Activated CD4-positive, alpha-beta memory T cell treated with anti-CD3 and anti-CD28 coated beads, Interleukin-2, amount 10 ng/mL, durations not matched to agents 7 days and 5 days (primary cell): ENCODE measurements at places on chromosomes 6 and 20.

DNA sequence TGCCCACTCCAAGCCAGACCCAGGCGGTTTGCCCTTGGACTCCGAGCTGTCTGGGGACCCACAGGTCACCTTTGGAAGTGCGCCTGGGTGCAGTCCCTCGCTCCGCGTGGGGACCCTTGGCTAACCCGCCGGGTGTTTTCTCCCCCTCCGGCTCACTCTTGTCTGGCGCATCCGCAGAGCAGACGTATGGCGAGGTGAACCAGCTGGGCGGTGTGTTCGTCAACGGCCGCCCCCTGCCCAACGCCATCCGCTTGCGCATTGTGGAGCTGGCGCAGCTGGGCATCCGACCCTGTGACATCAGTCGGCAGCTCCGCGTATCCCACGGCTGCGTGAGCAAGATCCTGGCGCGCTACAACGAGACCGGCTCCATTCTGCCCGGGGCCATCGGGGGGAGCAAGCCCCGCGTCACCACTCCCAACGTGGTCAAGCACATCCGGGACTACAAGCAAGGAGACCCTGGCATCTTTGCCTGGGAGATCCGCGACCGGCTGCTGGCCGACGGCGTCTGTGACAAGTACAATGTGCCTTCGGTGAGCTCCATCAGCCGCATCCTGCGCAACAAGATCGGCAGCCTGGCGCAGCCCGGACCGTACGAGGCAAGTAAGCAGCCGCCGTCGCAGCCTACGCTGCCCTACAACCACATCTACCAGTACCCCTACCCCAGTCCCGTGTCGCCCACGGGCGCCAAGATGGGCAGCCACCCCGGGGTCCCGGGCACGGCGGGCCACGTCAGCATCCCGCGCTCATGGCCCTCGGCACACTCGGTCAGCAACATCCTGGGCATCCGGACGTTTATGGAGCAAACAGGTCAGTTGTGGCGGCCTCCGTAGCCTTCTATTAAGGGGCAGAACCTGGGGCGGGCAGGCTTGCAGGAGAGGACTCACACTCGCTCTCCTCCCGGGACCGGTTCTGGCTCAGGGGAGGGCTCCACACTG is 1.1 kb downstream of the PAX1 start:
- no peak for DNase-seq

DNA sequence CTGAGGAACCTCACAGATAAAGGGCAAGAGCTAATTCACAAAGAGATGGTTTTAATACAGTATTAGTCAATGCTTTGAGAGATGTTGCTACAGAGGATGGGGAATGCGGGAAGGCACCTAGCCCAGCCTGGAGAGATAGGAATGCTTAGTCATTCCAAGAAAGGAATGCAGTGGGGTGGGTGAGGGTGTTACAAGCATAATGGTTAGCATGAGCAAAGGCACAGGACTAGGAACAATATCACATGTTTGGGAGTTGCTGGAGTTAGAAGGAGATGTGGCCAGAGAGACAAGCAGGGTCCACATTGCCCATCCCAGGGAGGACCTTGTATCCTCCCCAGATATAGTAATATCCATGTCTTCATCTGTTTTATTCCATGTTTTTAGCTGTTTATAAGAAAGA is 107.0 kb upstream of the OGFRL1 start:
- no peak for DNase-seq

DNA sequence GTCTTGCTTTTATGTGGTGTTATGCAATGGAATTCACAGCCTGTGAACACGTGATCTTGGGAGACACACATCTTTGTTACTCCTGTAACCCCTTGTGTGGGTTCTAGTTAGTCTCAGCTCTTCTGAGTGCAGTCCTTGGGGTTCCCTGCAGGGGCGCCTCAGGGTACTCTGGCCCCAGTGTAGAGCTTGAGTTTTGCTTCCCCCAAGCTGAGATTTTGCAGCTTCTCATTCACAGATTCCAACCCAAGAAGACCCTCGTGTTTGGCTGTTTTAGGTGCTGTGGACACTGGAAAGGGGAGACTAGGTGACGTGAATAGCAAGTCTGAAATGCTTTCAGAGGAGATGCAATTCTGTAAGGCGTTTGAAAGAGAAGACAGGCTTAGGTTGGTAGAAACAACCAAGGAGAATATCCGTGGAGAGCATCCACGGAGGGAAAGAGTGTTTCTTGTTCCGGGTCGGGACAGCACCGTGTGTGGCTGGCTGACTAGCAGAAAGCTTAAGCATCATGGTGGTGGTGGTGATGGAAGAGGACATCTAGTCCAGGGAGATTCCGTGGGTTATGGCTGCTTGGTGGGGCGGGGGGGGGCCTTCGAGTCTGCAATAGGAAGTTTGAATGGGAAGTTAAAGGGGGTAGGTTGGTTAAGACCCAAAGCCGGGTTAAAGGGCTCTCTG is 30.1 kb downstream of the DUSP22 start:
- DNase-seq = no peak

DNA sequence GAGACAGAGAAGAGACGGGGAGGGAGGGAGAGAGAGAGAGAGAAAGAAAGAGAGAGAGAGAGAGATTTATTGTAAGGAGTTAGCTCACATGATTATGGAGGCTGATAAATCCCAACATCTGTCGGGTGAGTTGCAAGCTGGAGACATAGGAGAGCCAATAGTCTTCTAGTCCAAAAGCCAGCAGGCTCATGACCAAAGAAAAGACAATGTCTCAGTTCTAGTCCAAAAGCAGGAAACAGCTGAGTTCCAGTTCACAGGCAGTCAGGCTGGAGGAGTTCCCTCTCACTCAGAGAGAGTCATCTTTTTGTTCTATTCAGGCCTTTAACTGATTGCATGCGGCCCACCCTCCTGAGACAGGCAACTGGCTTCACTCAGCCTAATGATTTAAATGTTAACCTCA is 416.6 kb downstream of the PREX1 start:
- no peak for DNase-seq

- no peak for DNase-seq
These were observed 378.1 kb upstream of the AGPAT4 start for GRCh38 chr6:161651949-161652348.

DNA sequence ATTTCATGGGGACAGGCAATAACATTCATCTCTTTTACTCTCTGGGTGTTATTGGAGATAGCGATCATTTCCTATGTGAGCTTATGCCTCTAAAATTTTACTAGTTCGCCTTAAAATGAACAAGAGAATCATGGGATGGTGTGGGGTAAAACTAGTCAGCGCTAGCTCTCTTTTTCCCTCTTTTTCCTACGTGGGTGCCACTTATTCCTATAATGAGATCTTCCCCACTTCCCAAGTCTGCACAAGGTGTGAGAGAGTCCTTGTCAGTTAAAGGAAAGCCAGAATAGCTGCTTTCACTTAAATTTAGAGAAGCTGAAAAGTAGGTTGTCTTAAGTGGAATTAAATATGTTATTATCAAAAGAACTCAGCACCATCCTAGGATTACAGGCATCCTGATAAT is 173.2 kb upstream of the BMP5 start:
- no peak for DNase-seq

- no peak for DNase-seq
These were observed 166.7 kb downstream of the PRKN start for GRCh38 chr6:162560891-162561290.

GRCh38 chr6:92109256-92109655 is 1310.1 kb downstream of the EPHA7 start:
- no peak for DNase-seq

- DNase-seq = no peak
These were observed 19.0 kb downstream of the REM1 start for GRCh38 chr20:31494131-31494530.

- peak; percentile 48 for DNase-seq
These were observed 47.6 kb downstream of the CPXM1 start for GRCh38 chr20:2752567-2753460.

DNA sequence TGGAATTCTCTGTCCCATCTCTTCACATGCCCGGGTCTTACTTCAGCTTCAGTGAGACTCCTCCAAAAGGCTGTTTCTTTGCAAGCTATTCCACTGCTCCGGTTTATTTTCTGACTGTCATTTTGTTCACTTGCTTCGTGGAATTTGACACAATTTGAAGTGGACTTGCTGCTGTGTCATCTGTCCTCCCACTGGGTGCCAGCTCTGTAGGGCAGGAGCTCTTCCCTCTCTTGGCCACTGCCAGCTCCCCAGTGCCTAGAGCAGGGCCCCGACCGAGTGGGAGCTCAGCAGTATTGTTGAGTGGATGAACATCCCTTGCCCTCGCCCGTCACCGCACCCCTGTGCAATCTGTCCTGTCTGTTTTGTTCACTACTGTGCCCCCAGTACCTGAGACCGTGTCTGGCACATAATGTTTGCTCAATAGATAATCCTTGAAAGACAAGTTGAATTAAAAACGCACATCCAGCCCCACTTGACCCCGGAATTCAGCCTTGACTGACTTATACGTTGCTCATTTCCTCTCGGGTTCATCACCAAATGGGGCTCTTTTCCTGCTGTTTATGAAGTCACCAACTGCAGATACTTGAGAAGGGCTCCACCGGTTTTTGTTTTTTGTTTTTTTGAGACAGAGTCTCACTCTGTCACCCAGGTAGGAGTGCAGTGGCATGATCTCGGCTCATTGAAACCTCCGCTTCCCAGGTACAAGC is 170.3 kb upstream of the KCNG1 start:
- DNase-seq = no peak

DNA sequence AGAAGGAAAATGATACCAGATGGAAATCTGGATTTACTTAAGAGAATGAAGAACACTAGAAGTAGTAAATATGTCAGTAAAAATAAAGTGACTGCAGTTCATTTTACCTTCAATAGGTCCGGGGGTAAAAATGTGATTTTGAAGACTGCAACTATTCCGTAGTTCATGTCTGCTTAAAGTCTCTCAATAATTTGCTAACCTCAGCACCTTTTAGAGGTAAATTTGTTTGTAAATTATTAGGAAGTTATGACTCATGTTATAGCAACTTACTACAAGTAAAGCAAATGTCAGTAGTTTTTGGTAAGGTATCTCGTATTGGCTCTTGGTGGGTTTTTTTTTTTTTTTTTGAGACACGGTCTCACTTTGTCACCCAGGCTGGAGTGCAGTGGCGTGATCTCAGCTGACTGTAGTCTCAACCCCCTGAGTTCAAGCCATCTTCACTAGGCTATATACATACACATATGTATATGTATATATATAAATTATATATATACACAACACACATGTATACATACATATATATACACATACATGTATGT is 32.1 kb downstream of the BICRAL start:
- no peak for DNase-seq

DNA sequence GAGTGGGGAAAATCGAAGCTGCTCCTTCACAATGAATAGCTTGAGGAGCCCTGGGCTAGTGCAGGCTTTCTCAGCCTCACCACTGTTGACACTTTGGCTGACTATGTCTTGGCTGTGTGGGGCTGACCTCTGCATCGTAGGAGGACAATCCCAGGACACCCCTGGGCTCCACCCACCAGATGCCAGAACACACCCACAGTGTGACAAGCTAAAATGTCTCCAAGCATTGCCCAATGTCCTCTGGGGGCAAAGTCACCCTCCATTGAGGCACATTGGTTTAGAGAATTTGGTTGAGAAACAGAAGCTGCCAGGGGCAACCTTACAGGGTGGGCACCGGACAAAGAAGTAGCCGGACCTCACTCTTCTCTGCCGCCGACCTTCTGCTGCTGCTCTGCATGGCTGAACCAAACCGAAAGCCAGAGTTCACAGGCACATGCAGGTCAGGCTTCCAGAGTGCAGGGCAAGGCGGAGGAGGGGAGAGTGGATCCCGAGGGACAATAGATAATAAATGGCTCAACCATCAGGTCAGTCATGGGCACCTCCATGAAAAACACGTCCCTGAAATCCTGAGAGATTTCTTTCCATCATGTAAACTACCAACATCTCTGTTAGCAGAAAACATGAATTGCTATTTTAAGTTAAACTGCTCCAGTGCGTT is 189.0 kb downstream of the LRFN2 start:
- DNase-seq = no peak

DNA sequence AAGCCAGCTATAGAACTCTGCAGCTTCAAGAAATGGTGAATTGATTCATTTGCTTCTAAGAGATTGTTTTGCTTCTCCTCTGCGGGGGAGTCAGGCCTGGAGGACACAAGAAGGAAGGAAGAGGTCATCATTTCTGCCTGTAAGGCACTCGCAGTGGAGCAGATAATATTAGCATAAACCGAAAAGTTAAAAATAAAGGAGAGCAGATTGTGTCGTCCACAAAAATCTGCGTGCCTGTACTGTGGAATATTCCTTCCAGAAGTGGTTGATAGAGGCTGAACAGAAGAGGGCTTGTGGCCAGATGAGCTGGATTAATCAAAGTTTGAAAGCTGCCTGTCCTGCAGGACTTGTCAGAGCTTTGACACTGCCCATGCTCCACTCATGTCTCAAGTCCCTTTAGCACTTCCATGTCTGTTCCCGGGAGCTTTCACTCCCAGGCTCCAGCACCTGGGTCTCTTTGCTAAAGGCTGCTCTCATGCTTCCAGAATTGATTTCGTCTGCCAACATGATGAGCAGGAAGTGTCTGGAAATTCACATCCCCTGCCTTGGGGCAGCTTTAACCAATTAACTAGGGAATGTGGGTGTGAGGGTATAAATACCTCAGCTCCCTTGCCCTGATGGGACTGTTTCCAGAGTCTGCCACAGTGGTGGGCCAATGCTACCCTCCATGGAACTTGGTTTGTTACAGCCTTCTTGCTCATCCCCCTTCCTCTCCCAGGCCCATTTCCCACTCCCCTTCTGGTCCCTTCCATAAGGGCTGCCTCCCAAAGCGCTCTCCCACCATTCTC is 65.1 kb upstream of the STX16 start:
- no peak for DNase-seq

DNA sequence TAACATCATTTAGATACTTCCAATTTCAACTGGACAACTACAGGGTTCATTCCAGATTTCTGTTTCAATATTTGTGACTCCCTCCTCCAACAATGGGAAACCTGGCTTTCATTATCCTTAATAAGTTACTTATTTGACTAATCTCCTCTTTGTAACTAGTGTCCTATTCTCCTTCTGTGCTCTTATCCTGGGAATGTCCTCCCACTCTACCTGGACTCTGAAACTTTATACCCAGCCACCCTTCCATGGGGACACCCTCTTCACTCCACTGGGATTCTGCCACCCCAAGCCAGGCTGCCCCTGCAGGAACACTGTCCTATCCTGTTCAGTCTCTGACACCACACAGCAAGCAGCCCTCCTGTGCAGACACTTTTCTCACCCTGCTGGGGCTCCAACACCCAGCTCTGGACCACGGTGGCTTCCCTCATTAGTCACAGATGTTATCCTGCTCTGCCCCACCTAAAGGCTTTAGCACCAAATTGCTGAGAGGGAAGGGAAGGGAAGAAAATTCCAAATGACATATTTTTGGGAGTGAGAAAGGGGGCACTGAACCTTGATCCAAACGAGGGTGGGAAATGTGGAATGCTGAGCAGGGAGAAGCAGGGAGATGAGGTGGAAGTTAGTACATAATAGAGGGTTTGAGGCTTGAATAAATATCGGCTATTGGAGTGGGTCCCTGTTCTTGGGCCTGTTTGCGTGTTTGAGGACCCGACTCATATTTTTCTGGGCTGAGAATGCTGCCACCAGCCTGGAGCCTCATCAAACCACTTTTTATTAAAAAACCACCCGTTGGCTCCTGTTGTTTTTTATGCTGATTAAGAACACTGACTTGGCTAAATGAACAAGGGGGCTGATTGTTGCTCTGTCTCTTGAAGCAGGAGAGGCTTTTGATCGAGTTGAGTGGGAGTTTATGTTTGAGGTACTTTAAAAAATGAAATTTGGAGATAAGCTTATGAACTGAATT is 54.0 kb upstream of the AKIRIN2 start:
- no peak for DNase-seq
